Stimulated activated CD8-positive, alpha-beta memory T cell treated with anti-CD3 and anti-CD28 coated beads, Interleukin-7, amount 100 ng/mL, for 24 hours (primary cell): ENCODE measurements at places on chromosomes 7 and 10.

GRCh38 chr10:61299841-61300240 is 153.3 kb downstream of the TMEM26 start:
- DNase-seq, result no peak

DNA sequence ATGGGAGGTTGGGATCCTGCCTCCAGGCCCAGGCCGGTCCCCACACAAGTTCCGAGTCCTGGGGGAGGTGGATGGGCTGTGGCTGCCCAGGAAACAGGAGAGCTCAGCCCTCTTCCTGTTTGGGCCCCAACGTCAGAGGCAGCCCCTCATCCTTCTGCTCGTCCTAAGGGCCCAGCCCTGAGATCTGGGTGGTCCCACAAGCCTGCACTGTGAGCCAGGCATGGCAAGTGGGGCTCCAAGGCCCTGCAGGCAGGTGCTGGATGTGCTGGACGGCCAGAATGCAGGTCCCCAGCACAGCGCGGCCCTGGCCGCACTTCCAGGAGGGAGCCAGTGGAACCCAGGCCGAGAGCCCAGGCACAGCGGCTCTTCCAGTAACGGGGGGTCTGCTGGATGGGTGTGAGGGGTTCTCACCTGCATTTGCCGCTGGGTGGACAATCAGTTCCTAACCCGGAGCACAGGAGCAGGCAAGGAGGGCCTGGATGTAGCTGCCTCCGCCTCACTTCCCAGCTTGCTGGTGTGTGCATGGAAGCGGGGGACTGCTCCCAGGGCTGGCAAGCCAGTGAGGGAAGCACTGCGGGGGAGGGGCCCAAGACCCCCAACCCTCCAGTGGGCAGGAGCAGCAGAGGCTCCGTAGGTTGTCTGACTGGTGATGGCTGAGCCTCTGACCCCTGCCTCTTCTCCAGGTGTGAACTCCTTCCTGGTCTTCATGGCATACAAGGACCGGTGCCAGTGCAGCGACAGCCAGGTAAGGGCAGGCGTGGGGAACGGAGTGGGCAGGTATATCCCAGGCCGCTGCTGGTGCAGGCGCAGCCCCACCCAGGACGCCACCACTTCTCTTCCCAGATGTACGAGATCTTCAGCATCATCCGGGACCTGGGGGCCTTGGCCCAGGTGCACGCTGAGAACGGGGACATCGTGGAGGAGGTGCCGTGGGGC is 9.7 kb downstream of the DPYSL4 start:
- DNase-seq, result no peak

- DNase-seq, result no peak
Observed at GRCh38 chr10:93074597-93075368, 1.1 kb downstream of the CYP26A1 start.

DNA sequence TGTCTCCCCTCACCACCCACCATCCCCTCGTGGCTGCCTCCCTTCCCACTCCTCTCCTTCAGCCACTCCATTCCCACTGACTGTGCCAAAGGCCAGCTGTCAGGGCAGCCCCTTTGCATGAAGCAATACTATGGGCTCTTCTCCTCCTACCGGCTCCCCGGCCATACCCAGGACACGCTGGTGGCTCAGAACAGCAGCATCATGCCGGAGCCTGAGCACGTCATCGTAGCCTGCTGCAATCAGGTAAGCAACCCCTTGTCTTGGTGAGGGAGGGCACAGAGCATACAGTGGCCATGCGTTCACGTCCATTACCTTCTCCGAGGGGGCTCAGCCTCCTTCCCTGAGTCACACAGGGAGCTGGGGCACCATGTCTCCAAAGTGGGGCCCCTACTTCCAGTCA is 11.6 kb downstream of the CHAT start:
- DNase-seq, result no peak

DNA sequence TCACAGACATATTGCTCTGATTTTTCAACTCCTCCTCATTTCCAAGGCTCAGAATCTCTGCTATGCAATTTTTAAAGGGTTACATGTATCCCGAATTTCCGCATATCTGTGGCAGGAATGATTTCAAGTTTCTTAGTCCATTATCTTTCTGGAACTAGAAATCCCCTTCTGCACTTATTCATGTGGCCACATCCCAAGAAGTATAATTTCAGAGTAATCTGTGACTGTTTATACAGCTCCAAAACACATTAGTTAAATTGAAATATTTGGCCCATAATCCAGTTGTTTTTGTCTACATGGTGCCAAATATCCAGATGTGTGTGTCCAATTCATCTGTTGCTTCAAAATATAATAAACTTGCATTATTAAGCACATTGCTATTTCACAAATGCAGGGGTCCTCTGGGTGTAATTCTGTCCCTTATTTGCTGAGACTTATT is 271.2 kb downstream of the ARHGAP12 start:
- DNase-seq, result no peak

DNA sequence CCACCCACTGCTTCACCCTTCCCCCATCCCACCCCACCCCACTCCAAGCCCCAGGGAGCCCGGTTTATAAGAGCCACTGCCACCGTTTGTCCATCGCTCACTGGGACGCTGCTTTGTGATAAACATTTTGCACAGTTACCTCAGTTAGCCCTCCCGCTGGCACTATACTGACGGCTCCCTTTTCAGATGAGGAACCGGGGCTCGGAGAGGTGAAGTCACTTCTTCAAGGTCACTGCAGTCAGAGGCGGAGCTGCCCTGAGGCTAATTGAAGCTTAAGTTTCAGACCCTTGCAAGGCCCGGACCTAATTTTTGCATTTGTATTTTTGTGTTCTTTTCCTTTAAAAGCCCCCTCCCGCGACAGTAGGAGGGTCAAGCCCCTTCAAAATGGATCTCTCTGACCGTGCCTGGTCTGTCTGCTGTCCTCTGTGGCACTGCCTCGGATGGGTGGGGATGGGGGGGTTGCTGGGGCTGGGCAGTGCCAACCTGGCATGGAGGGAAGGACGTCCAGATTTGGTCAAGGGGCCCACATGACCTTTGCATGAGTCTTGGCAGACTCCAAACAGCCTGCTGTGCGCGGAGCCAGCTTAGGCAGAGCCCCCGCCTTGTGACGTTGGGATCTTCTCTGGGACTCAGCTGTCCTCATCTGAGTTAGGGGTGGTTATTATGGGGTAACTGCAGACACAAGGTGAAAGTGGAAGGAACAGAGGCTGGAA is 17.7 kb upstream of the NODAL start:
- DNase-seq, result no peak

GRCh38 chr10:29681676-29682448 is 47.1 kb upstream of the SVIL start:
- no peak for DNase-seq

DNA sequence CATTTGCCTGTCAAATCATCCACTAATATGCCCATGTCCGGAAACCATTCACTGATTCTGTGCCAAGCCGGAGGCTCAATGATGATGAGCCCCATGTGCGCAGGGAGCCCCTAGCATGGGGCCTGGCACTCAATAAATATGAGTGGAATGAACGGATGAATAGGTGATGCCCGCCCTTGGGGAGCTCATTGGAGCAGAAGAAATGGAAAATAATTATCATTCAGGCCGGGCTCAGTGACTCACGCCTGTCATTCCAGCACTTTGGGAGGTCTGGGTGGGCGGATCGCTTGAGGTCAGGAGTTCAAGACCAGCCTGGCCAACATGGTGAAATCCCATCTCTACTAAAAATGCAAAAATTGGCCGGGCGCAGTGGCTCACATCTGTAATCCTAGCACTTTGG is 11.0 kb downstream of the RHBDD2 start:
- no peak for DNase-seq

GRCh38 chr10:119166564-119166963 is 1.1 kb upstream of the SFXN4 start:
- DNase-seq, result no peak

DNA sequence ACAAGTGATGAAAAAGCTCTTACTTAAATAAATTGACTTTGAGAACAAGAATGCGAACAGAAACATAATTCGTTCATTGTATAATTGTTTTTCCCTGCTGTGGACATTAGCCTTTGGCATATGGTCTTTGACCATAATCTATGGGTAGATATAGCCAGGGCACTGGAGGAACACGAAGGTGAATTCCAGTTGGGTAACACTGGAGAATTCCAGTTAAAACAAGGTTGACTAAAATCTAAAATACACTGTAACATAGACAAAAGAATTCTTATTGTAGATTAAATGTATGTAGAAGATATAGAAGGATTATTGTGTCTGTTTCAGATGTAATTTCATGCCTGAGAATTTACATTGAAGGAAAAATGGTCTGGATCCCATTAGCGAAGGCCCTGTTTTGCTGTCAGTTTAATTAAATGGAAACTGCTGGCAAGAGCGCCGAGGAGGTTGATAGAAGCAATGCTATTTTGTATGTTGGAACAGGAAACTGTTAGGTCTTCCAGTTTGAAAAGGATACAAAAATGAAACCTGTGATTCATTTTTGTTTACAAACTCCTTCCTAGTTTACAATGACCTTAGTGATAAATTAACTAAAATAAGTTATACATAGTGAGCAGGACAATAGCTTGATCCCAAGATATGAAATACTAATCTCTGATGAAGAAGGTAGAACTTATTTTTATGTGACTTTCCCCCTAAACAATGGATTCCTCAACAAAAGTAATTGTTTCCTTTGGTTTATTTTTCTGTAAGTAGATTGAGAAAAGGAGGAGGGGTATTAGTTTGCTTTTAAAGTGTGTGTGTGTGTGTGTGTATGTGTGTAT is 68.9 kb downstream of the ARID5B start:
- no peak for DNase-seq

GRCh38 chr10:34760606-34761005 is 54.5 kb downstream of the PARD3 start:
- DNase-seq, result no peak

GRCh38 chr7:122651451-122651850 is 47.5 kb downstream of the RNF133 start:
- DNase-seq, result no peak

DNA sequence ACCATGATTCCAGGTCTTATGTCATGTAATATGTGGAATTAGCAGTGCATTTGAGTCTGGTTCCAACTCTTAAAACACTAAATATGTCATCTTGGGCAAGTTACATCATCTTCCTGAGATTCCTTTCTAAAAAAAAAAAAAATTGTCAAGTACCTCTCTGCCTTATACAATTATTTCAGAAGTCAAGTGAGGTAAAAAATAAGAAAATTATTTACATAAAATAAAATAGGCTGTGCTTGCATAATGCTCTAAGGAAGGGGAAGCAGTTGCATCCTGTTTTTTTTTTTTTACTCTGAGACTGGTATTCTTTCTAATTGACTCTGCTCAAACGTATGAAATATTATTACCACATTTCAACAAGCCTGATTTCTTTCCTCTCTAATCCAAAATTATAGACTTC is 55.1 kb upstream of the SEMA3A start:
- DNase-seq, result no peak

- no peak for DNase-seq
Observed at GRCh38 chr10:55426138-55426537, 625.1 kb upstream of the PCDH15 start.
